ENCODE measurements at places on chromosomes 5 and 9.

- no peak for DNase-seq
These were observed 6.3 kb upstream of the DNAJB5 start for GRCh38 chr9:34983209-34983608.

DNA sequence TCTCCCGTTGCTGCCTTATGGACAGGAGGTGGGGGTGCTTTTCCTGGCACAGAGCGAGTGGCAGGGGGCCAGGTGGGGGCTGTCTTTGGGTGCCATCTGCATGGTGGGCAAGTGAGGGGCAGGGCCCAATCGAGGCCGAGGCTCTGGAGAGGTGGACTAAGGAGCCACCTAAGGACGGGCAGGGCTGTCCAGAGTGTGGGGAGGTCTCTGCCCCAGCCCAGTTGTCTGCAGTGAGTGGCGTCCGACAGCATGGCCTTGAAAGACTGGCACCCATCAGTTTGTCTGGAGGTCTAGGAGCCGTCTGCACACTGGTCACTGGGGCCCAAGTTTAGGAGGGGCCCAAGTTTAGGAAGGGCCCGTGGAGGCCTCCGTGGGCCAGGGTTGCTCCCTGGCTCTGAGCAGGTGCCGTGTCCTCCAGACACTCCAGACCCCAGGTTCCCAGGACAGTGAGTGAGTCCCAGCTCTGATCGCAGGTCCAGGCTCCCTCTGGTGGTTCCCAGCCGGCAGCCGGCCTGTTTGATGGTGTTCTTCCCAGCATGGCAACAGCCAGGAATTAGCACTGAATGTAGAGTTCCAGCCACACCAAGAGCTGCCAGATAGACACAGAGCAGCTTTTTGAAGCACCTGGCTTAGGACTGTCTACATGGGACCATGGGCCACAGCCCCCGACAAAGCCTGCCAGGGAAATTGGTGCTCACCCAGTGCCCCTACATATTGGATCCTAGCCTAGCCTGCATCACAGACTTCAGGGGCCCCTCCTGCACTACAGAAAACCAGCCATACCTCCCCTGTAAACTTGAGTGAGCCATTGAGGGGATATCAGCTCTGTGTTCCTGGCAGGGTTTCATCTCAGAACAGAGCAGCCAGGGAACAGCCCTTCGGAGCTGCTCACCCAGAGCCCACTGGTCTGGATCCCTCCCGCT is 120.9 kb downstream of the WNK2 start:
- peak; percentile 72 for DNase-seq

DNA sequence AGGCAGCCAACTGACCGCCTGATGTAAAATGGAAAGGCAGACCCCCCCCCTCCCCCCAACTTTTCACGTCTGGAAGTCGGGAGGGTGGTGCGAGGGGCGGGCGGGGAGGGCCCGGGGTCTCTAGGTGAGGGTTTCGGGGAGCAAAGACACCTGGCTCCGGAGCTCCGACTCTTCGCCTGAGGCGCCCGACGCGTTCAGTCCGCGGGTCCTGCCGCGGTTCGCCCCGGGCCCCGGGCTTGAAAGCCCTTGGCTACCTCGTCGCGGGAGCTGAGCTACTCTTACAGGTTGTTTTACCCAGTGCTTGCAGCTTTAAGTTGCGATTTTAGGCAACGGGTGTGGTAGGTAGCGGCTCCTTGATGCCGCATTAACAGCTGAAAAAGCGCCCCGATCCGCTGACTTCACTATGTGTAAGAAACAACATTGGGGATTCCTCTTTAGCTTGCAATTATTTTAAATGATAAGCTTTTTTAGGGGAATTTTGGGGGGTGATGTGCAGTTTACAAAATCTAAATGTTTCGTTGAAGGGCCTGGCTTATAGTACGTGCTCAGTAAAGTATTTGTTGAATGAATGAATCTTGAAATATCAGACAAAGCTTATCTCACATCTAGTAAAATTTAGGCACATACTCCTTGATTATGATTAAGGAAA is 722 bp downstream of the CDC42SE2 start:
- peak; percentile 48 for DNase-seq

DNA sequence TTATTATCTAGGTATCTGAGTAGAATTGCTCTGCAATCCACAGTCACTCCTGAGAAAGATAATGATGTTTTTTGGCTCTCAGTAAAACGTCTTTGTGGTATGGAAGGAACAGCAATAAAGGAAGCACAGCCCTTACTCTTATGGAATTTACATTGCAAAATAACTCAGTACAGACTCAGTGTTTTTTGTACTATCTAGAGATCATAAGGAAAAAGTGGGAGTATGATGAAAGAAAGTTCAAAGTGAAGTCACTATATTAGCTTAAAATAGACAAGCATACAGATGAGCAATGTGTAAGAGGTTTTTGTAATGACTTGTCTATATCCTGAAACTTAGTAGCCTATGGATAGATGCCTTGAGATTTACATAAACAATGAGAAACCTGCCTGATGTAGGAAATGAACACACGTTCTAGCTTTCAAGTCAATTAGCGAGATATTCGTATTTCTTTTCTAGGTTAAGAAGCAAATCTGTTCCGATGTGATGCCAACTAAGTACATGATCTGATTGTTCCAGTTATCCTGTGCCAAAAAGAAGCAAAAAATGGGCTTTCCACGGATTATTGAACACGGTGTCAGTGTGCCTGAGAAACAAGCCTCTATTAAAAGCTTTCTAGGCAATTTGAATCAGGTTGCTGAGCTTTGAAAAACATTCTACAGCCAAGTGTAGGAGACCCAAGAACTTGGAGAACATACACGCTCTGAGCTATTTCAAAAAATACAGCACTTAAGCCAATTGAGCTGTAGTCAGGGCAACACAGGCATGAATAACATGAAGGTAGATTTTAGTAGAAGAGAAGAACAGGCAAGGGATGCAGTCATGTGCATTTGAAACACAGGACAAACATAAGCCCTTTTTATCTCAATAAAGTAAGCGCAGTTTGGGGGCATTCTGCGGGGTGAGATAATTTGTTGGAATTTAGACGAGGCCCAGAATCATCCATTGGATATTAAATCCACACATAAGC is 86.3 kb upstream of the TAF11L2 start:
- DNase-seq = no peak

- peak; percentile 56 for DNase-seq
These were observed 113.1 kb downstream of the PSD2 start for GRCh38 chr5:139908749-139909148.

GRCh38 chr5:177162379-177162778 is 28.8 kb downstream of the NSD1 start:
- no peak for DNase-seq

DNA sequence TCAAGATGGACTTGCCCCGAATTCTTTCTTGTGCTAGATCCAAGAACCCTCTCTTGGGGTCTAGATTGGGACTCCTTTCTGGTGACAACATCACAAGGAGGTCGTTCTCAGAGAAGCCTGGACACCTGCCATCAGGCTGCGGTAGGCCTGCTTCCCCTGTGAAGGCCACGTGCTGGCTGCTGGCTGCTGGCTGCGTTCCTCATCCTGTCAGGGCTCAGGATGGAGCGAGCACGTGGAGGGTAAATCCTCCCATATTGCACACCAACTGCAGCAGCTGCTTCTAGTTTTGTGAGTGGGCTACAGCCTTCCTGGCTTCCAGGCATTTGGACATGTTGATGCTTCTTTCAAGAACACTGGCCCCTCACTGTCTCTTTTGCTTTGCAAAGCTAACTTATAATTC is 95.6 kb downstream of the HSPA4 start:
- no peak for DNase-seq

GRCh38 chr5:148014276-148014675 is 49.5 kb upstream of the SPINK5 start:
- no peak for DNase-seq

DNA sequence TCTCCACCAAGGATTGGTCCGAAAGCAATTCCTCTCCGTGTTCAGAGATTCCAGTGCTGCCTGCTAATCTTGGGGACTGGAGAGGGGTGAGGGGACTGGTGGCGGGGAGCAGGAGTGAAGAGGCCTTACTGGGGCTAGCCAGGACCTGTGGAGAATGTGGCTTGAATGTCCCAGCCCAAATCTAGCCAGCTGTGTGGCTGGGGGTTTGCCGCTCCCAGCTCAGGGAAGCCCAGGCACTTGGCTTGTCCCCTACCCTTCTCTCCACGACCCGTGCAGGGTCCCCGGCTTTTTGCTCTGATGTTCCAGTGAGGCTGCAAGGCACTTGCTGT is 2.4 kb downstream of the N4BP3 start:
- no peak for DNase-seq

DNA sequence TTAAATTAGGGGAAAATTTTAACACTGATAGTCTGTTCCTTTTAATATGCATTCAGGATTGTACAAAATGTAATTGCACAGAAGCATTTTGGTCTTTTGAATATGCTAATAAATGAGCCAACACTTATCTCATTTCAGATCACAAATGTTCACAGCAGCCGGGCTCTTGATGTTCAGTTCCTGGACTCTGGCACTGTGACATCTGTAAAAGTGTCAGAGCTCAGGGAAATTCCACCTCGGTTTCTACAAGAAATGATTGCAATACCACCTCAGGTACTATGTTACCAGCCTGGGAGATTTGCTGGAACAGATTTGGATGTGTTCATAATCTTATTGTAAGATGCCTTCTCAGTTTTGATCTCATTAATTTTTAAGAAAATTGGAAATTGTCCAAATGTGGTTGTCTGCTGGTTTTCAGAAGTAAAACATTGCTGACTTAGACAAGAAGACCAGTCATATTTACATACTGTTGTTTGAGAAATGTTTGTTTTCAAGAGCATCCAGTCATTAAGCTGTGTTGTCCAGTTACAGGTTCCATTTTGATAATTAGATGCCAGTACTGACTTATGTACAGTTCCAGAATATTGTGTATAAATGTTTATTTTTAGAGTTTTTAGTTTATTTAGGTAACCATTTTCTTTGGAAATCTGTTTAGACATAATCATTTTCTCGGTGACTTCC is 23.0 kb upstream of the TMOD1 start:
- no peak for DNase-seq

DNA sequence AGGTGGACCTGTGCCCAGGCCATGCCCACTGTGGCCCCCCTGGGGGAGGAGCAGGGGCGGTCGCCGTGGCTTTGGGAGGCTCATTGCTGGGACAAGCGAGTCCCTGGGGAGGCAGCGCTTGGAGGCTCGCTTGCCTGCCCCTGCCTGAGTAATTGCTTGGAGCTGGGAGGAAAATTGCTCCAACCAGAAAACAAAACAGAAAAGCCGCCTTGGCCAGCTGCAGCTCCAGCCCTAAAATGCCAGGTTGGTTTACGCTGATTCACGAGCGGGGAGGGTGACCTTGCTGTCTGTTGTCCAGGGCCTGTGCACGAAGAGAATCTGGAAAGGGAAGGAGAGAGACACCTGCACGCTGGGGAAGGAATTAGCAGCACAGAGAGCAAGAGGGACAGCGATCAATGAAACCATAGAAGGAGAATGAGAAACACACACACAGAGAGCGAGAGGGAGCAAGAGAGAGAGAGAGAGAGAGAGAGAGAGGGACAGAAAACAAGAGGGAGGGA is 25.3 kb downstream of the NTNG2 start:
- no peak for DNase-seq

GRCh38 chr5:40171971-40172370 is 507.7 kb upstream of the PTGER4 start:
- no peak for DNase-seq

- DNase-seq = peak; percentile 44
These were observed 175.7 kb downstream of the MELK start for GRCh38 chr9:36748322-36748899.

DNA sequence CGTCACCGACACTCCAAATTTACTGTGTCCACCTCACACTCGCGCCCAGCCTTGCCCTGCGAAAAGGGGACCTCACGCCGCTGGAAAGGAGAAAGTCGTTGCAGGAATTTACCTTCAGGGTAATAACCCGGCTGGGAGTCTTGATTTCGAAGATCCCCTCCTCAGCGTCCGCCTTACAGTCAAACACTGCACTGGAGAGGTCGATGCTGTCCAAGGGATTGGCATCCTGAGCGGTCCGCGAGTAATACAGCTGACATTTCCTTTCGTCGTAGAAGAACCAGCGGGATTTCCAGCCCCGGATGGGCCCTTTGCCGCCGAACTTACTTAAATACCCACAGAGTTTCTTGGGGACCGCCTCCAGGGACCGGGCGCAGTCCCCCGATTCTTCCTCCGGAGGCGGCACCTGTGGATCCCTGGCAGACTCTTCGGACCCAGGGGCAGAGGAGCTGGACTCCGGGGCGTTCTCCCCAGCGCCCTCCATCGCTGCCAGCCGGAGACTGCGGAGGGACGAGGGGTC is 330 bp downstream of the TBC1D2 start:
- no peak for DNase-seq

- DNase-seq = no peak
These were observed 3.3 kb downstream of the CYFIP2 start for GRCh38 chr5:157269165-157269671.

- DNase-seq = no peak
These were observed 58.6 kb downstream of the LPAR1 start for GRCh38 chr9:110979636-110980035.

DNA sequence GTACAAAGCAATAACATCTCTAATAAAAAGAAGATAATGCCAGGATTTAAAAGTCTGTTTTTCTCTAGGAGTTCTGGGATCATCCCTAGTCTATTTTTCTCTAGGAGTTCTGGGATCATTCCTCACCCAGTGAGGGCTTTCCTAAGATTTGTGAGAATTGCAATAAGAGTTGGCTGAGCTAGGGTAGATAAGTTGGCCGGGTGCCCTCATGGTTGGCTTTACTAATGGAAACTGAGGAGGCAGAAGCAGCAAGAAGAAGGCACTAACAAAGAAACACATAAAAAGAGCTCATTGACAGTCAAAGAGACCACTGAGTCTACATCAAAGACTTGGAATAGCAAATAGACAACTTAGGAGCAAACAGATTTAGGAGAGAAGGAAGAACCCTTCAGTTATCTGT is 4.2 kb downstream of the SLC1A3 start:
- DNase-seq = peak; percentile 54

- no peak for DNase-seq
These were observed 210.0 kb downstream of the AUH start for GRCh38 chr9:91151718-91152095.

DNA sequence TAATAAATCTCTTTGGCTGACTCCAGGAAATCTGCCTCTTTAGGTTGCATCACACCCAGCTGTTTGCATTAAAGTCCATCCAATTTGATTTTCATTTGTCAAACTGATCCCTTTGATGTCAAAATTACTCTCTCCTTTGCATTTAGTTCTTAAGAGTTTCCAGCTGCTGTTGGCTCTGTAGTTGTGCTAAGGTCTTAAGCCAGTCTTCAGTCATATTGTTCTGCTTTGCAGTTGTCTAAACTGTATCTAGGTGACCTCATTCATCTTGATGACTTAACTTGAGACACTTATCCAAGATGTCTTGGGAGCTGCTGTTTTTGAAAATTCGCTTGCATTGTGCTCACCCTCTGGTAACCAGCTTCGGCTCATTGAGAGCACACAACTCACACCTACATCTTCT is 386.9 kb upstream of the TLE4 start:
- DNase-seq = no peak

GRCh38 chr5:149432911-149433401 is 53.9 kb upstream of the IL17B start:
- DNase-seq = no peak

DNA sequence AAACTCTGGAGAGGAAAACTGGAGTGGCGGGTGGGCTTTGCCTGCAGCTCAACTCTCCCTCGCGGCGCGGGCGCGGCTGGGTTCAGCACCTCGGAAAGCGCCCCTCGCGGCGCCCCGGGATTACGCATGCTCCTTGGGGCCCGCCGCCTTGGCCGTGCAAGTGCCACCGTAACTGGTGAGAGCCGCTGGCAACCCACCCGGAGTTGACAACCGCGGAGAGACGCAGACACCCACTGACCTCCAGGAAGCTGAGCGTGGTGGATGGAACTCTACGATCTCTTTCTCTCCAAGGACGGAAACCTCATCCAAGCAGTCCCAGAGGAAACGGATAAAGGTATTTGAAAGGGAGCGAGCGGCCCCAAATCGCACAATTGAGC is 194 bp upstream of the RXFP3 start:
- peak; percentile 67 for DNase-seq

- no peak for DNase-seq
These were observed 42.0 kb downstream of the ELL2 start for GRCh38 chr5:95919658-95920057.
